ENCODE measurements at places on chromosomes 5 and 9. TPM values are rescaled to one million over a fixed set of nuclear protein-coding genes. Genes with fewer than 3 reads are reported as not detected.
A peak's percentile ranks its signal among the peaks of the same experiment; 100 is the strongest.

- DNase-seq, result no peak
Measured at GRCh38 chr9:847505-847904, 6.0 kb downstream of the DMRT1 start.

The SPAG8 gene
- 0.90 TPM for total RNA-seq

The ECPAS gene
- total RNA-seq, result 69.4 TPM

The PCDHGB6 gene
- 0.23 TPM for total RNA-seq

DNA sequence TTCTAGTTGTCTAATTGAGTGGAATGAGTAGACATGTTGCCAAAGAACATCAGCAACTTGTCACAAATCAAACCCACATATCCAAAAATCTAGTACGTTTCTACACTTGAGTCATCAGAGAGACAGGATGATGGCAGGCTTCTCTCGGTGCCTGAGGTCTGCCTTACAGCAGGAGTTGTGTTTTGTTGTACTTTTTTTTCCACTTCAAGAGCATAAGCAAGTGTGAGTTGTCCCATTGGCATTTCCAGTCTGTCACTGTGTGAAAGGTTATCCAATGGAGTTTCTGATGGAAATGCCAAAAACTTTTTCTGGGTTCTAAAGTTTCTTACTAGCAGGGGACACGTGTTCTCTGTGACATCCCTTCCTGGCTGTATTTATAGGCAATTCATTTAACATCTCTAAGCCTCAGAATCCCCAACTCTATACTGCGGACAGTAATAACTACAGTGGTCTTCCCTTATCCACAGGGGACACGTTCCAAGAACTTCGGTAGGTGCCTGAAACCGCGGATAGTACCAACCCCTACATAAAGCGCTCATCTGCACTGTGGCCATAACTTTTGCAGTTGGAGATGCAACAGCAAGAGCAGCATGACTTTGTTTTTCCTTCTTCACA, 246.5 kb downstream of the SYK start:
- DNase-seq, result no peak

- DNase-seq, result no peak
Measured at GRCh38 chr5:111855356-111855755, 98.4 kb upstream of the NREP start.

The GRXCR2 gene
- total RNA-seq, result not detected

DNA sequence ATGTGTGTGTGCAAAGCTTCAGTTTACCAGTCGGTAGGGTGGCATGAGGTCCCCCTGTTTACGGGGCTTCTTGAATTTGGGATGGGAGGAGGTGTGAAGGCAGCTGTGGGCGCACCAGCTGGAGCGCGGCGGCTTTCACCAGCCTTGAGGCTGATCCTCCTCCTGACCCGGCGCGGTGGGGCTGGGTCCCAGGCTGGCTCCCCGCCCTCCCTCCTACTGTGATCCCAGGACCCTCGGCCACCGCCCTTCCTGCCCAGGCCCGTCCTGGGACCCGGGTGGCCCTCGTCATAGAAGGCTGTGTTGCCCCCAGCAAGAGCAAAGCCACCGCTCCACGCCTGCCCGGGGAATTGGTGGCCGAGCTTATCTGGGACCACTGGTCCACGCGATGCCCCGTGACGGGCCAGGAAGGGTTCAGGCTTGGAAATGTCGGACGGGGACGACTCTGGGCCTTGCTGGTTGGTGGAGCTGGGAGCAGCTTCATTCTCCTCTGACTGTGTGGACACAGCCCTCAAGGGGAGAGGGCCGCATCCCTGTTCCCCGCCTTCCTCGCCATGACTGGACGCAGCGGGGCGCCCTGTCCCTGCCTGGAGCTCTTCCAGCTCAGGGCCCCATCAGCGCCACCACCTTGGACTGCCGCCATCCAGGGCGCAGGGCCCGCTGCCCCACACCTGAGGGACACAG, 271.1 kb upstream of the IRX1 start:
- no peak for DNase-seq

- DNase-seq, result no peak
Measured at GRCh38 chr5:65047948-65048690, 279.4 kb downstream of the CWC27 start.

DNA sequence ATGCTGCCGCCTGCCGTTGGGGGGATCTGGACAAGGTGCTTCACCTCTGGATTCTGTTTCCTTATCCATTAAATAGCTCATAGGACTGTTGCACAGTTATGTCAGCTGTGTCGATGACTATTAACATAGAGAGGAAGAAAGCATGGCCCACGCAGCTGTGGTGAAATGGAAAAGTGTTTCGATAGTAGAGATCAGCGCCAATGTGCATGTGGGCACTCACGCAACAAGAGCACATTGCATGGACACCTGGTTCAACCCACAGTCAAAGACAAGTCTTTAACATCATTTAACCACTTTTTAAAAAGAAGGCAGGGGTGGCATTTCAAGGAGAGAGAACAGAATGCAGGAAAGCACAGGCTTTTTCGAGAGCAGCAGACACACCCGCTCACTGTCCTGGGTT, 107.6 kb downstream of the ADCY2 start:
- DNase-seq, result no peak

DNA sequence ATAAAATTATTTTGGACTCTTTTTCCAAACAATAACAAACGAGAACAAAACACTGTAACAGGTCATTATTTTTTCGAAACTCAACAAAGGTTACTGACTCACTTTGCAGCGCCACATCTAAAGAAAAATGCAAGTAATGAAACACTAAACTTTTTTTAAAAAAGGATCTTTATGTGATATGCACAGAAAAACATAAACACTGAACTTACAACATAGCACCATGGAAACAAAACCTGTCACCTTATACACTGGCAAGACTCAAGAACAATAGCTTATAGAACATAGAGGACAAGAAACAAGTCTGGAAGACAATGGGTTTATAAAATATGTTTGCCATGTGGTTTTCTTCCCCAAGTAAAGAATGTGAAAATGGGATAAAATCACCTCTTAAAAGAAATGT, 85.2 kb downstream of the AUH start:
- DNase-seq, result no peak

The PCDHB9 gene
- 1.8 TPM for total RNA-seq

The INSL6 gene
- total RNA-seq, result not detected

GRCh38 chr9:129282272-129282671, 104.2 kb upstream of the IER5L start:
- no peak for DNase-seq

- no peak for DNase-seq
Measured at GRCh38 chr9:112332977-112333638, at the start of gene PTBP3. Gene PTBP3 (minus strand): TSS chr9:112333619. CDS start chr9:112297865, 35,754 bp downstream.

DNA sequence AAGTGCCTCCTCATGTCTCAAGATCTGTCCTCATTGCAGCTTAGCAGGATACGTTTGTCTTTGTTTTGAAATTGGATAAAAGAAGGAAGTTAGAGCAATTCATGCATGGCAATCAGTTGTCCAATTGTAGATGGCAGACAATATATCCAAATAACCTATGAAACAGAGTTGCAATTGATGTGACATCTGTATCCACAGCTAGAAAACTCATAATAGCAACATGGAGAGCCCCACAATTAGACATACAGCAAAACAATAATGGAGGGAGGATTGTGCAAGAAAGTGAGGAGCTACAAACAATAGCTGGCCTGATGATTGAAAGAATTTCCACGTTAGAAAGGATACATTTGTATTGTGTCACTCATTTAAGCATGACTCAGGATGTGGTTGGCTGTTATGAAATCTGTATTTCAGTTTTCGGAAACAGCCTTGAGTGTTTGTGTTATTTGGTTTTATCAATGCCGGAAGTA, 132.0 kb downstream of the FAM174A start:
- no peak for DNase-seq

The PCDHA9 gene
- total RNA-seq, result 0.21 TPM

DNA sequence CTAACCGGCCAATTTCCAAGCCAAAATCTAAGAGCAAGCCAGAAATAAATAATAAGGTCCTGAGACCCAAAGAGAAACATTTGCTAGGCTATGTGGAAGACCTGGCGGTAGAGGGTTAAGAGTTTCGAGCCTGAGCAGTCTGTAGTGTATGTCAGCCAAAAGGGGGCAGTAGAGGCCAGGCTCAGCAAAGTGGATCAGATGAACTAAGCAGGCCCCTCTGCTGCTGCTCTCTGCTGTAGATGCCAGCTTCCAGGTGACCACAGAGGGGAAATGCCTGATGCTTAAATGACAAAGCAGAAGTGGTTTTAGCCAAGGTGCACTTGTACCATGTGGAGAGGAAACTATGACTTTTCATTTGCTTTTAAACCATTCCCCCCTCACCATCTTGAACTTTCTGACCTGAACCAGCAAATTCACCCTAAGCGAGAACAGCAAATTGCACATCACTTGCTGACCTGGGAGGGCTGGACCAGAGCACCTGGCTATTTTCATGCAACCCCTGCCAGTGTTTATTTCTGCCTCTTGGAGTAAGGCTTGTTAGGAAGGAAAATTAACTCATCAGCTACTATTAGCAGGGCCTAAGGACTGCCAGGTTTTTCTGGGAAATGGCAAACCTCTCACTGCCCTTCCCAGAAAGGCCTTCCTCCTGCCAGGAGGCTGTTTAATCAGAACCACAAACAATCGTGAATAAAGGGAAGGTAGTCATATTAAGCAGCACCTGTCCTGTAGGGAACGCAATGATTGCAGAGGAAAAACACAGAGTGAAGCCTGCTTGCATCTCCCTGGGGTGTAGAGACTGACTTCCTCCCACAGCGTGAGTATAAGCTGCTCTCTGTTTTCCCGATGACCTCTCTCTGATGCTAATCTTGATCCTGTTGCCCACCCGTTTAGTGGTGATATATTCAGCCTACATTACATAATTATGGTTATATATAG, 818.2 kb downstream of the TLR4 start:
- DNase-seq, result peak; percentile 28

The ITK gene
- 0.26 TPM for total RNA-seq

The KCNV2 gene
- total RNA-seq, result not detected

GRCh38 chr9:131754846-131755245, 15.0 kb upstream of the RAPGEF1 start:
- DNase-seq, result no peak

DNA sequence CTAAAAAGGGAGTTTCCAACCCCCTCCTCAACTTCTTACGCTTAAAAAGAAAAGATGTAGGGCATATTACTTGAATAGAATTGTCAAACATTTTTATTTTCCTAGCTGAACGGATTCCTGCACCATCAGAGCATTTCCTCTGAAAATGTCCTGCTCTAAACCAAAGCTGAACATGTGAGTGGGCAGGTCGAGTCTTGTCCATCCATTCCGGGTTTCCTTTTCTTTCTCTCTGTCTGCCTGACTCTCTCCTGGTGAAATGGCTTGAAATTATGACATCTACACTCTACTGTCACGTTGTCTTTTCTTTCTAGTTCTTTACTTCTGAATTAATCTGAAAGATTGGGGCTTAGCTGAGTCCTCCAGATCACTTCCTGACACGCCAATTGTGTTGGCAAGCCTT, 39.2 kb upstream of the PTPN3 start:
- DNase-seq, result no peak

The RETREG1 gene
- total RNA-seq, result 0.74 TPM

- no peak for DNase-seq
Measured at GRCh38 chr9:69340631-69341030, 15.6 kb downstream of the ENTREP1 start.

The SEC61B gene
- total RNA-seq, result 90.4 TPM

DNA sequence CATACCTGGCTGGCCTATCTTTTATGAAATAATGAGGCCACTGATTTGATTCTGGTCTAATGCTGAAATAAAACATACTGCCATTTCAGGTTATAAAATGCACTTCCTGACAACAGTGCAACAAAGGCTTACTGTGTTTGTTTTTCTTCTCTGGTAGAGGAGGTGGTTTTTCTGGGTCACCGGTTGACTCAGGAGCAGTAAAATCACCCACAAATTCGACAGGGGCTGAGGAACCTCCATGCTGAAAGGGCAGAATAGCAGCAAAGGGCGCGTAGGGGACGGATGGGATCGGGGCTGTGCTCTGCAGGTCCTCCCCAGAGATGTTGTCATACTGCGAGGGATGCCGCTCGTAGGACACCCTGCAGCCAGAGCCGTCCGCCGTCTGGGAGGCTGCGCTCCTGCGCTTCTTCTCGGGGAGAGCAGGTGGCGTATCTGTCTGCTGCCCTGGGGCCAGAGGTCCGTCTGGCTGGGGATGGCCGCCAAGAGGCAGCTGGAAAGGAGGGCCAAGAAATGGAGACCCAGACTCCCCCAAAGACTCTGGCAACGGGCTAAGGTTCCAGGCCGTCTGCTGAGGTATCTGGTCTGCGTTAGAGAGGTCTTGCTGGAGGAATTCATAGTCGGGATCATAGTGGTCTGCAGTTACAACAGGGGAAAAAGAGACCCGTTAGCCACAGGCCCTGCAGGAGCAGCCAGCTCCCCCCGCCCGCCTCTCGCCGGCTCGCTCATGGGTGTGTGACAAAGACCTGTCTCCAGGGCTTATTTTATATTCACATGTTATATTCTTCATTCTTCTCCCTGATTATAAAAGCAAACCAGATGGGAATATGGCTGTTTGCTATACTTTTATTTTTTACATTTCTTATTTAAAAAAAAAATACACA, 80.7 kb downstream of the PRRT1B start:
- DNase-seq, result no peak

GRCh38 chr5:108102463-108102862, 279.4 kb downstream of the FBXL17 start:
- DNase-seq, result no peak

The ALG2 gene
- 20.8 TPM for total RNA-seq

- no peak for DNase-seq
Measured at GRCh38 chr9:121262423-121262822, 5.5 kb upstream of the GSN start.

GRCh38 chr9:136997830-136998234, 1.5 kb upstream of the CLIC3 start:
- no peak for DNase-seq

GRCh38 chr5:176173647-176174046, 64.6 kb upstream of the SIMC1 start:
- DNase-seq, result no peak

GRCh38 chr9:112130997-112131396, 44.1 kb downstream of the SUSD1 start:
- DNase-seq, result no peak

DNA sequence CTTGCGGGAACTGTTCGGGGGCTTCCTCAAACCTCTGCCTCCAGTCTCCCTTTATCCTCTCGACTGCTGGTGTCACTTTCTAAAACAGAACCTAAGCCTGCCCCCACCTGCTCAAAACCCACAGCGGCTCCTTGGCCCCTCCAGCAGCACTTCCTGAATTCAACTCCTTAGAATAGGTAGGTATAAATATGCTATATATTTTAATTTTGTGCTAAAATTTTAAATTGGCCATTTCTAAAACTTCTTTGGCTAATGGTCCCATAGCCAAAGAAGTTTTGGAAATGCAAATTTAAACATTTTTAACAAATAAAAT, 71.8 kb upstream of the TBC1D2 start:
- DNase-seq, result no peak
